ENCODE measurements at places on chromosomes 13 and 19.

GRCh38 chr13:43797159-43797558 is 10.4 kb upstream of the ENOX1 start:
- no peak for DNase-seq

- DNase-seq = no peak
These were observed 9.8 kb upstream of the MCF2L start for GRCh38 chr13:112959206-112959605.

- no peak for DNase-seq
These were observed 8.0 kb upstream of the PDE4C start for GRCh38 chr19:18234194-18234593.

- DNase-seq = no peak
These were observed 5.1 kb downstream of the RGCC start for GRCh38 chr13:41462427-41462826.

DNA sequence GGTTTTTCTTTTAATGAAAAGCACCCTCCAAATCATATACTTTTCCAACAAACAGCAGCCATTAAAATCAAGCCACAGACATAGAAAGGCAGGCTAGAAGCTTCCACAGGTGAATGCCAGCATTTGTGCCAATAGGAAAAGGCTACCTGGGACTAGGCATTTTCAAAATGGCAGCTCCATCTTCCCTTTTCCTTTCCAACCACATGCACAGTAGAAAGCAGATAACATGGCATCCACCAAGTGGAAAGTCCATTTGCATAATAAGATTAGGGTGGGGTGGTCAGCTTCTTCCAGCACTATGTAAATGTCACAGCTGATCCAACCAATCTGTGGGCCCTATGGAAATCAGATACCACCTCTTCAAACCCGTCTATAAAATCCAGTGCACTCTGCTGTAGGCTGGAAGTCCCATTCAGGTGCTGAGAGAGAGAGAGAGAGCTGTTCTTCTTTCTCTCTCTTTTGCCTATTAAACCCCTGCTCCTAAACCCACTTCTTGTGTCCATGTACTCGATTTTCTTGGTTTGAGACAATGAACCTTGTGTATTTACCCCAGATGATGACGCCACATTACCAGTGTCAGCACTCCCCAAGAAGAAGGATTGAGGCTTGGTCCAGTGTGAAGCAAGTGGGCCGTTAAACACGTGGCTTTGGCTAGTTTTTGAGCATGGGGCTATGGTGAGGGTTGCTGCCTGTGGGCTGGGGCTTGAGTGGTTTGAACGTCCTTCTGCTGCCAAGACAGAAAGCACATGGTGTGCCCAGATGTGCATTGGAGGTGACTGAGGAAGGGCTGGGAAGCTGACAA is 24.2 kb upstream of the IGFL1 start:
- no peak for DNase-seq

Data from activated CD8-positive, alpha-beta memory T cell treated with anti-CD3 and anti-CD28 coated beads, Interleukin-2, amount 10 ng/mL, durations not matched to agents 7 days and 5 days (primary cell).